ENCODE measurements at places on chromosomes 12 and 14.
A peak's percentile ranks its signal among the peaks of the same experiment; 100 is the strongest.

DNA sequence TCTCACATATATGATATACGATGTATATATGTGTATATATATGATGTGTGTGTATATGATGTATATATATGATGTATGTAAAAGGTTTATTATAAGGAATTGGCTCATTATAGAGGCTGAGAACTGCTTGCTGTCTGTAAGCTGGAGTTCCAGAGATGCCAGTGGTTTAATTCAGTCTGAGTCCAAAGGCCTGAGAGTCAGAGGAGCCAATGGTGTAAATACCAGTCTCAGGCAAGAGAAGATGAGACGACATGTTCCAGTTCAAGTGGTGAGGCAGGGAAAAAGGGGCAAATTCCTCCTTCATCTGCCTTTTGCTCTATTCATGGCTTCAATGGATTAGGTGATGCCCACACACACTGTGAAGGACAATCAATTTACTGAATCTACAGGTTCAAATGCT lies 17.1 kb upstream of the STYK1 start:
- DNase-seq = no peak

- DNase-seq = peak; percentile 13
Measured at GRCh38 chr12:76738824-76739579, 24.9 kb upstream of the ZDHHC17 start.

DNA sequence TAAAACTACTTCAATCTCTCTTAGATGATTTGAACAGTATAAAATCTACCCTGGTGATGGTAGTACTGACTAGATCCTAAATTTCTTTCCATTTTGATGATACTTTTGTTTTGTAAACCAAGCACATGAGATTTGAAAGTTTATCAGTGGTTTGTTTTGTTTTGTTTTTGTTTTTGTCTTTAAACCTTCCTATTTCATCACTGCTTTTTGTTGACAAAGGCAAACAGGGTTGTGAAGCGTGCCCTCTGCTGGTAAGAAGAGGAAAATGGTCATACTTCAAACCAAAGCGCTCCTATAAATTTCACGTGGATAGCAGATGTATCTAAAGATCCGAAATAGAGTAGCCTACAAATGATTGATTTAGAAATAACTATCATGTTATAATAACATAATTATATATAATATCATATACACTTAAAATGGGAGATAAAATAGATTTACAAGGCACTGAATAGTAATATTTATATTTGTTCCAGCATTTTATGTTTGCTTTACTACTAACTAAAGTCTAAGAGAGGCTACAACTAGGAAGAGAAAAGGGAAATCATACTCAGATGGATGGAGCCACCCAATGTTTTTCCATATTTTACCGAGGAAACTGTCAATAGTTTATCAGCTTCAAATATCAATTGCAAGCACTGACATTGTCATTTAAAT lies 254.0 kb upstream of the USP15 start:
- DNase-seq = peak; percentile 51

DNA sequence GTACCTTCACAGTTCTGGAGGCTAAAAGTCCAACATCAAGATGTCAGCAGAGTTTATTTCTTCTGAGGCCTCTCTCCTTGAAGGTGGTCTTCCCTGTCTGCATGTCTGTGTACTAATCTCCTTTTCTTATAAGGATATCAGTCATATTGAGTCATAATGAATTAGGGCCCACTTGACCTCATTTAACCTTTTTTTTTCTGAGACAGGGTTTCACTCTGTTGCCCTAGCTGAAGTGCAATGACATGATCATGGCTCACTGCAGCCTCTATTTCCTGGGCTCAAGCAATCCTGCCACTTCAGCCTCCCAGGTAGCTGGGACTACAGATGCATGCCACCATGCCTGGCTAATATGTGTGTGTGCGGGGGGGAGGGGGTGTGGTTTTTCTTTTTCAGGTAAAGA lies 41.7 kb downstream of the PPM1H start:
- no peak for DNase-seq

DNA sequence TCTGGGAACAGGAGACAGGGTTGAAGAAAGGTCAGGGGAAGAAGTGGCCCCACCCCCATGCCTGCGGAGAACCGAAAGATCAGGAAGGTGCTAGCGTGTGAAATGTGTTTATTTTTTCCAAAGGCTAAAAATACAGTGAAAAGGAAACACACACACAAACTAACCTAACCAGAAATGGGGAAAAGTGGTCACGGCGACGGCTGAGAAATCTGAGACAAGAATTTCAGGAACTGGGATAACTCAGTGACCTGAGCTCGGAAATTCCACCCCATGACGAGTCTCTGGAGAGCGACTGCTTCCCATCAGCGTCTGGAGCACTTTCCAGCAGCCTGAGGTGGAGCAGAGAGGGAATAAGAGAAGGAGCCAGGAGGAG lies 16.6 kb upstream of the RND1 start:
- DNase-seq = no peak

DNA sequence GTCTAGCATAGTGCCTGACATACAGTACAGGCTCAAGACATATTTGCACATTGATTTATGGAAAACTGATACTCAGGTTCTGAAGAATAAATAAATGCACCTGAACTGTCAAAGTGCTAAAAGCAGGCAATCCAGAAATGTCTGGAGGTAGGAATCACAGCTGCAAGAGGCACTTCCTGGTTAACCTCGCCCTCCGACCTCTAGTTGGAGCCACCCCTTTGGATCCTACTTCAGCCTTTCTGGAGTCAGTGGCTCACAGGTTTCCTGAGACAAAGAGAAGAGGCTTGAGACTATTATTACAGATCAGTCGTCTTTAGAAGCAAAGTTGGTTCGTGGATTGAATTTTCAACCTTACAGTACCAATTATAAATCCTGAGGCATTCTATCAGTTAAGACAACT lies 13.0 kb downstream of the TCP11L2 start:
- DNase-seq = no peak

DNA sequence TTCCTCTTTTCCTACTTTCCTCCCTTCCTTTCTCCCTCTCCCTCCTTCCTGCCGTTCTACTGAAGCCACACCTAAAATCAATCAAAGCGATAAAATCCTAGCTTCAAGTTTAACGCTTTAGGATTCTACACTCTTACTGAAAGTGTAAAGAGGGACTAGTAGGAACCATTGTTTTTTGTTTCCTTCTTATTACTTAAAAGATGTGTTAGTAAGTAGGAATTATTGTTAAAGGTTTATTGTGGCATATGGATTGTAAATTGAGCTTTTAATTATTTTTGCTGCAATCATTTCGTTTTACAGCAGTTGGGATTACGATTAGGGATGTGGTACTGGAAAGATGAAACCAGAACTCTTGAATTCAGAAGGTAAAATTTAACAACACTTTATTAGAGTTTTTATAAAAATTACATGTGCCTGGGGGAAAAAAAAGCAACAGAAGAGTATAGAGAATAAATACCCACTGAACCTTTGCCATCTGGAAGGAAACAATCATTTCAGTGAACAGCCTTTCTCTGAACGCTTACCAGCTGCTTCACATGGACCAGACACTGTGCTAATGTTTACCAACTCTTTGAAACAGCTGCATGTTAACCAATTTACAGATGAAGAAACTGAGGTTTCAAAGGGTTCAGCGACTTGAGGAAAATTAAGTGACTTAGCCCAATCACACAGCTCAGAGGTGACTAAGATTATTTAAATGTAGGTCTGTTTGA lies 1.0 kb downstream of the PPP1R36 start:
- no peak for DNase-seq

DNA sequence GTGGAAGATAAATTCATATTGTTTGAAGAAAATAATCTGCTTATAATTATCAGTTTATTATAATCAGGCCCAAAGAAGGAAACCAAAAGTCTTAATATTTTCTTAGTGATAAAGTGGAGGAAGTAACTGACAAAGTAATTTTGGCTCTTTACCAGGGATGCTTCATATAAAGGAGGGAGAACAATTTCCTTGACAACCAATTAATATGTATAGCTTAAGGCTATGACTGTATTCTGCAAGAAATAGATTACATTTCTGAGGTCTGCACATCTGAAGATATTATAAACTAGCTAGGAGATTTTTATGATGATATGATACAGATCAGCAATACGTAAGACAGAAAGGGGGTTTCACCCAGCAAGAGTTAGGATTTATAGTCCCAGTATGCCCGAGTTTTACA lies 90.8 kb downstream of the BICD1 start:
- no peak for DNase-seq

DNA sequence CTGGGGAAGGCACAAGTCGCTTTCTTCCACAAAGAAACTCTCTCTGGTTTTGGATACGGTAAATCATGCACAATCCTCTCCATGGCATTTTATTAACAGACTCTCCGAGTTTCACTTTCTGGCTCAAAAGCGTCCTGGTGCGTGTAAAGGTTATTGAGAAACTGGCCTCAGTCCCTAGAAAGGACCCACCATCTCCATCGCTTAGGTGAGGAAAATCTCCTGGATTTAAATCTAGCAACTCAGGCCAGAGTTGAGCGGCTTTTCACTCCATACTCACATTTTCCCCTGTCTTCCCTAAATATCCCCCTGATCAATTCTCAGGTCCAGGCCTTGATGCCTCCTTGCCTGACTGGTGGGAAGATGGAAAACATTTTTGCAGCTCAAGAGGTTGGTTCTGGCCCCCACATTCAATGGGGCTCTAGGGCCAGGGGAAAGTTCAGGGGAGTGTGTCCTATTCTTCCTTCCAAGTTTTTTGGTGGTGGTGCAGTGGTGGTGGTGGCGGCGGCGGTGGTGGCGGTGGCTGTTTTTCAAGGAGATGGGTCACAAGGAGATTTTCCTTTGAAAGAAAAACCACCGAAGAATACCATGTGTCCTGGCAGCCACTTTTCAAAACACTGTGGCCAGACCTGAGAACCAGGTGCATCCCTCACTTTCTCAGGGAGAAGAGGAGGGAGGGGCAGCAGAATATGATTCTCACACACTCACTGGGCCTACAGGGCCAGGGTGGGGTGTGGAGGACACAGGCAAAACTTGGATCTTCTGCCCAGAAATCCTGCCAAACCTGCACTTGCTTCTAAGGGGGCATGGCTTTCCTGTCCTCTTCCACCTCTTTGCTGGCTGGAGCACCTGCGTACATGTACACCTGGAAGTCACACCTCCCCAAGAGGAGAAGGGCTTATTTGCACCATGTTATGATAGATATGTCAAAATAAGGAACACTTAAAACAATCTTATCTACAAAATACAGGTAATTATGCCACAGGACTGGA lies 46.7 kb upstream of the PNMA1 start:
- DNase-seq = no peak

Measured in SK-N-DZ (cell line).